ENCODE measurements at places on chromosomes 2 and 18.

GRCh38 chr2:215020283-215020682 lies 118.1 kb downstream of the ABCA12 start:
- DNase-seq, result no peak

DNA sequence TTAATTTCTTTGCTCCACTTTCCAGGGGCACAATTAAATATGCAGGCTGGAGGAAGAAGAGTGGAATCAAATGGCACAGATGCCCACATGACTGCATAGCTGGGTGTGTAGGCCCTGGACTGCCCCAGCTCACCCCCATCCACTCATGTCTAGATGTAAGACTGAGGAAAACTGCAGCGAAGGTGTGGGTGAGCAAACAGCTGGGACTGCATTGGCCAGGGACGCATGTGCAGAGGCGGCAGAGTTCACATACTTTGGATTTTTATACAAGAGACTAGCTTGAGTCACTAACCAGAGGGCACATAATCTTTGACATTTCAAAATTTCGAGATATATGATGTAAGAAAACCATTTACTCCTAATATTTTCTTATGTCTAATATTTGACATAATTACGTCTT lies 60.1 kb downstream of the SPIRE1 start:
- peak; percentile 83 for DNase-seq

DNA sequence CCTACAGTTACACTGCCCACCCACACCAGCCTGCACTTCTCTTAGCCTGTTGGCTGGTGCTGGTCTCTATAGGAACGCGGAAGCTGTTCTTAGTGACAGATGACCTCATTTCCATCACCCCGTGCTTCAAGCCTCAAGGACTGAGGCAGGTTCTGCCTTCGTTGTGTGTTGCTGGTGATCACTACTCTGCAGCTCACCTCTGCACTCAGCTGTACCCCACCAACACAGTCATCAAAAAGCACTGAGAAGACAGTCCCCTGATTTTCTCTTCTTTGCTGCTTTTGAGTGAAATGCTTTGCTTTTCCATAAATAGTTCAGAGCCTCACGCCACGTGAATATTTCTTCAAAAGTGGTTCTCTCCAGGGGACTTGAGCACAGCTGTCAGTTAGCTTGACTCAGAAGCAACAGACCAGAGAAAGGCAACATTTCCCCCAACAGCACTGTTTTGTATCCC lies 225.7 kb upstream of the CCDC150 start:
- DNase-seq, result no peak

DNA sequence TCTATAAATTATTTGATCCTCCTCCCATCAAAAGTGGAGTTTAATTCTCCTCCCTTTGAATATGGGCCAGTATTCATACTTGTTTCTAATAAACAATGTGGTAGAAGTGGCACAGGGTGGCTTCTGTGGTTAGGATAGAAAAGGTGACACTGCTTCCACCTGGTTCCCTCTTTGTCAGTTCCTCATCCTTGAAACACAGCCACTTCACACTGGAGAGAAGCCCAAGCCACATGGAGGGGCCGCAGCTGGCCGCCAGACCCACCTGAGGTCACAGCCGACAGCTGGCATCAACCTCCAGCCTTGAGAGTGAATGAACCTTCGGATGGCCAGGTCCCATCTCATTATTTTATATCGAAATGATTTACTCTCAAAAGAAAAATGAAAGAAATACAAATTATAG lies 27.5 kb upstream of the SLC66A3 start:
- no peak for DNase-seq

DNA sequence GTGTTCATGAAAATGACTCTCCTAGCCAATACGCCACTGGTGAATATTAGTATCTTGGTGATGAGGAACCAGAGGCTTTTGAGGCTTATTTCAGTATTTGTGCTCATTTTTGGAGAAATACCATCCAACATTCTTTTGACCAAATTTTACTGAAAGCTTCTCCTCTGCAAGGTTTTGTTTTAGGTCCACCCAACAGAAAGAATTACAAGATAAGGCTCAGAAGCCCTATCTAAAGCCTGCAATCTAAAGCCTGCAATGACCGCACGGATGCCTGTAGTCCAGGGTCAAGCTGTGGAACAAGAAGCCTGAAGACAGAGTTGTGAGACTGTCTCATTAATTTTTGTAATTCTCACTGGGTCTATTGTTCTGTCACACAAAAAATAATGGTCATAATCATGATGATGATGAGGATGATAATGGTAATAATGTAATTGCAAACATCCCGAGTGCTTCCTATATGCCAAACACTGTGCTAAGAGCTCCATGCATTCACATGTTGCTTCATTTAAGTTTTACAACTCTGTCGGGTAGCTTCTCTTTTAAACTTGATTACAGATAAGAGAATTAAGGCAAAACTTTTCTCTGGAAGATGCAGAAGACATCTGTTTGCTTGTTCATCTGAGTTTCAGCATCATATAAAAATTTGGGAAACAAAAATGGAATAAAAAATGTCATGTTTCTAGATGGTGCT lies 33.2 kb upstream of the NCOA1 start:
- DNase-seq, result no peak
